ENCODE measurements at places on chromosomes 3 and 15.

- no peak for DNase-seq
Measured at GRCh38 chr3:140573011-140573410, 104.9 kb upstream of the TRIM42 start.

DNA sequence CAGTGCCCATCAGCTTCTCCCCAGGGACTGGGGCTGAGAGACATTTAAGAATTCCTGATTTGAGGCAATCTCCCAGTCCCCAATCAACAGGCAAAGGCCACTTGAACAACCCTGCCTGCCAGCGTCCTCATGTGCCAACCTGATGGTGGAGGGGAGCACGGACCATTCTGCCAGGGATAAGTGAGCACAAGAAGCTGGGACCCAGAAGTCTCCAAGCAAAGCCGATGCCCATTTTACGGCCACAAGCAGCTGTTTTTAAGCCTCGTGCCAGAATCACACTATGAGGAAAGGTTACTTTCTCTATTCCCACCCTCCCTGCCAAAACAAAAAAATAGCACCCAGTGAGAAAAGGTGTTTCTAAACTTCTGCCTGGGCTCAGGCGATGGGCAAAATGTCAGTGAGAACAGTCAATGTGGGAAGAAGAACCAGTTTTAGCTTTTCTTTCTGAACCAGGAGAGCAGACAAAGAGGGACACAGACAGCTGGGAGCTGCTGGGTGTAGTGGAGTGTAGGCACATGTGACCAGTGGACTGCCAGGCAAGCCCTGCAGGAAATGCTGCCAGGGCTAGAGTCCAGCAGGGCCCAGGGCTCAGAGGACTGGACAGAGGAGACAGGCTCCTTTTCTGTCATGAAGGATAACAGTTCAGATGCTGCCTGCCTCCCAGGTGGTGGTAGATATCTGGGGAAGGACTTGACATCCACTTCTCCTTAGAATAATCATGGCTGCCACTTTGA lies 57.7 kb downstream of the ATP2B2 start:
- no peak for DNase-seq

GRCh38 chr3:127444761-127445160 lies 145.8 kb downstream of the TPRA1 start:
- DNase-seq, result no peak

- peak; percentile 58 for DNase-seq
Measured at GRCh38 chr3:160331127-160331937, 67.7 kb downstream of the IFT80 start.

DNA sequence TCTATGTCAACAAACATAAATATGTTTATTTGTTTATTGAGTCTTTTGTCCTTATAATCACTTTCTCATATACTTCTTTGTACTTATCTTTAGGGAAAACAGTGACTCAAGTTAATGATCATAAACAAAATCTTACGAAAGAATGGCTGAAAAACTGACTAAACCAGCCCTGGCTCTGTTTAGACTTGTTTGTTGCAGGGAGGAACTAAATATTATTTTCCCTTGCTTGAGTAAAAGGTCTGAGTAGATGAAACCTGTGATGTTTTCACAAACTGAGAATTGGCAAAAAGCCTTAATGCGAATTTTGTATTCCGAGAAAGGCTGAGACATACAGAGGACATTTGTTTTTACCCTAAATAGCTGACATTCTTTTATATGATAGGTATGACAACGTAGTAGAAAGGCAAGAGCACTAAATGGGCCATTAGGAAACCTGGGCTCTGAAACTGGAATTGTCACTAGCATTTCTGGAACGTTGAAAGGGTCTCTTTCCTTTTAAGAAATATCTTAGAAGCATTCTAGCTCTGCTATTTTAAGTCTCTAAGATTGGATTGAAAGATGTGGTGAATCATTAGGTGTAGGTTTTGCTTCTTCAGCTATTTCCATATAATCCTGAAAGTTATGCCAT lies 18.2 kb upstream of the CLDN16 start:
- DNase-seq, result no peak

- DNase-seq, result no peak
Measured at GRCh38 chr15:90376789-90377188, 11.3 kb upstream of the IQGAP1 start.

- no peak for DNase-seq
Measured at GRCh38 chr3:120224237-120224636, 60.8 kb downstream of the GPR156 start.

DNA sequence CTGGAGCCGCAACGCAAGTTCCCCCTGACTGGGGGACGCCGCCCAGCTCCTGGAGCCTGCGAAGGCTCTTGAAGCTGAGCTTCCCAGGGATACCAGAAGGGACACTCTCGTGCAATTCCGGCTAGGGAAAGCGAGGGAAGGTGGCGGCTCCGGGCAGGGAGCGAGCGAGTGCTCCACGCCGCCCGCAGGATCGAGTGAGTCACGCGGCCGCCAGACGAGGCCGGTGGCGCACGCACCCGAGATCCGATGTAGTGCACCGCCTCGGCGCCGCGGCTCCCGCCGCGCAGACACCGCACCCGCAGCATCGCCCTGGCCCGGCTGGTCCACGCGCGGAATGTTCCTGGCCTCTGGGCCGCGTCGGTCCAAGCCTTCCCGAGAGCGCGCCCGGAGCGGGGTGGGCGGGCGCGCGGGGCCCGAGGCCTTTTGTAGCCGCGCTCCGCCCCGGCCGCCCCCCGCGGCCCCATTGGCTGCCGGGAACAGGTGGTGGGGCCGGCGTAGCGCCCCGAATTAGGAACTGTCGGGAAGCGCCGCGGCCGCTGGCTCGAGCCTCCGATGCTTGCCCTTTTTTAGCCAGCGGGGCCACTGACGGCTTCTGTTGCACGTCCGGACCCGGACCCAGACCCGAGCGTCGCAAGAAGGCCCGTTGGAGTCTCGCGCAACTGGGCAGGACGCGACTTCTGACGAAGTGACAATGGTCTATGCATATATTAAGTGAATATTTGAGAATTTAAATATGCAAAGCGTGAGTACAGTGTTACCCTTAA lies at the start of gene GATM:
GATM (minus strand) TSS at position 396 of the 764 bp plus-strand sequence; CDS start at position 305, 91 bp downstream.
- peak; percentile 84 for DNase-seq

All from RPMI7951 (cell line).